CD4-positive, alpha-beta T cell treated with Interleukin-4 for 1 hour (primary cell): ENCODE measurements at places on chromosomes 11 and 22.

DNA sequence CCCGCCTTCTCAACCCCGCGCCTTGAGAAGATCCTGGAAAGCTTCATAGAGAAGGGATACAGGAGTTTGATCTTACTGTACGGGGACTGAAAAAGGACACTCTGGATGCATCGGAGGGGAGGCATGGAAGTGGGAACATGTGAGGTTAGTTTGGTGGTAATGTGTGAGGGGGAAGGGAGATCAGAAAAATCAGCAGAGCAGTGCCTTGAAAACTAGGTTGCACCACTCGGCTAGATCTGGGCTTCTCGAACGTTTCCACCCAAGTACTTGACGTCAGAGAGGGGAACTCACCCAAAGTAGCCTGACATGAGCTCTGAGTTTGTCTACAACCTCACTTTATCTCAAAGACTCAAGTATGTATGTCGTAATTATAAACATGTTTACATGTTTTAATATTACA lies 14.5 kb downstream of the USP35 start:
- peak; percentile 81 for DNase-seq

- DNase-seq, result no peak
Measured at GRCh38 chr11:19683862-19684491, 28.7 kb upstream of the NAV2 start.

GRCh38 chr11:12991426-12991825 lies 17.7 kb upstream of the RASSF10 start:
- DNase-seq, result no peak

DNA sequence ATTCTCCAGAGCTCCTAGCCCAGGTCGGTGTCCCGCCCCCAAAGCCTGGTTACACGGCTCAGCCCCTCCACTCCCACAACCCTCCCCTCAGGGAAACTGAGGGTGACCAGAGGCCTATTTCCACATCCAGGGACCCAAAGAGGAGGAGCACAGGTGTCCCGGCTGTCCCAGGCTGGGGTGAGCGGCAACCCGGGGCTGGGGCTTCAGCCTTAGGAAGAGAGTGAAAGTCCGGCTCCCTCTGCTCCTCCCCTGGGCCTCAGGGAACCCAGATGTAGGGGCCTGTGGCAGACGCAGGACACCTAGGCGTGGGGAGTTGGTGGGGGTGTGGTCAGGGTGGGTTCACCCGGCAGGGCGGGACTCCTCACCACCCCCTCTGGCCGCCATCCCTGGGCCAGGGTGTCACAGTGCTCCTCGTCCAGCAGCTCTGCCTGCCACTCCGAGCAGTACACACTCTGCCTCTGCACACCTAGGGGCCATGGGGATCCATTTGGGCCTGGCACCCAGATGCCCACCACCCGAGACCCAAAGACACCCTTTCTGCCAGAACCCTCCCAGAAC lies 63.1 kb downstream of the ARFGAP3 start:
- DNase-seq, result no peak
